ENCODE measurements at places on chromosomes 7 and 10.

DNA sequence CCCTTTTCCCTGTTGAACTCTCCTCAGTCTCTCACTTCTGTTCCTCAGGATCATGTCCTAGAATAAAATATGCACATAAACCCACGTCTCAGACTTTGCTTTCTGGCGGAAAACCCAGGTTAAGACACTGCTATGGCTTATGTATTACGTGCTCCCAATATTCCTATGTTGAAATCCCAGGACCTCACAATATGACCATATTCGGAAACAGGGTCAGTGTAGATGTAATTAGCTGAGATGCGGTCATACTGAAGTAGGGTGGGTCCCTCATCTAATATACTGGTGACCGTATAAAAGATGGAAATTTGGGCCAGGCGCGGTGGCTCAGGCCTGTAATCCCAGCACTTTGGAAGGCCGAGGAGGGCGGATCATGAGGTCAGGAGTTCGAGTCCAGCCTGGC is 59.9 kb downstream of the KIAA1549 start:
- no peak for DNase-seq

- DNase-seq, result no peak
Observed at GRCh38 chr10:63537536-63537935, 16.3 kb downstream of the REEP3 start.

DNA sequence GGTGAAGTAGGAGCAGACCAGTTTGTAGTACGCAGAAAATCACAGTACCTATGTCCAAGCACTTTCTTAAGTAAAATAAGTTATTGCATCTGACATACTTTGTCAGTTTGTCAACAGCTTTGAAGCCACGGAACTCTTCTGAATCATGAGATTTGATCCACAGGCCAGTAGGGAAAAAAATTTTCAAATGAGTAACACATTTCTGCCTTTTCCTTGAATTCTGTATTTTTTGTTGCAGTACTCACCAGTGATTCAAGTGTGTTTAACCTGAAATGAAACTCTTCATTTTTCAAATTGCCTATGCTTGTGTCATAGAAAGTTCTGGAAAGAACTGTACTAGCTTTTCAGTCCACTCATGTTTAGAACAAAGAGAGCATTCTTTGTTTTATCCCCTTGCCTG is 337.7 kb downstream of the GATA3 start:
- no peak for DNase-seq

- DNase-seq, result no peak
Observed at GRCh38 chr10:121911421-121911697, 16.5 kb downstream of the ATE1 start.

GRCh38 chr7:139744768-139745677 is 32.8 kb downstream of the HIPK2 start:
- no peak for DNase-seq

- no peak for DNase-seq
Observed at GRCh38 chr7:47571331-47572093, 10.4 kb downstream of the TNS3 start.

DNA sequence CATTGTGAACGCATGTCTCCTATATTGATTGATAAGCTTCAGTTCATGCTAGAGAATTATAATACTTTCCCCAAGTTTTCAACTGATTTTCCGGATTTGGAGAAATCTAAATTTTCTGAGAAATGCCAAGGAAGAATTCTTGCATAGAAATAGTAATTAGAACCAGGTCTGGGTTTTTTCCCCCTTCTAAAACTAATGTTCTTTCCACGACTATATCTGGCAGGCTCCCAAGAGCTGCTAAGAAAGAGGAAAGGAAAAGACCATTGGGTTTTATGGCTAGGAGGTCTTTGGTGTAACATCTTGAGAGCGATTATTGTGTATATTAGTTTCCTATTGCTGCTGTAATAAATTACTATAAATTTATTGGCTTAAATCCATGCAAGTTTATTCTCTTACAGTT is 71.8 kb upstream of the CACNB2 start:
- DNase-seq, result no peak

- no peak for DNase-seq
Observed at GRCh38 chr10:52668024-52668423, 104.6 kb downstream of the MBL2 start.

- no peak for DNase-seq
Observed at GRCh38 chr10:71795248-71795647, 21.9 kb upstream of the VSIR start.

- DNase-seq, result no peak
Observed at GRCh38 chr10:3126741-3127346, 45.7 kb downstream of the PITRM1 start.

DNA sequence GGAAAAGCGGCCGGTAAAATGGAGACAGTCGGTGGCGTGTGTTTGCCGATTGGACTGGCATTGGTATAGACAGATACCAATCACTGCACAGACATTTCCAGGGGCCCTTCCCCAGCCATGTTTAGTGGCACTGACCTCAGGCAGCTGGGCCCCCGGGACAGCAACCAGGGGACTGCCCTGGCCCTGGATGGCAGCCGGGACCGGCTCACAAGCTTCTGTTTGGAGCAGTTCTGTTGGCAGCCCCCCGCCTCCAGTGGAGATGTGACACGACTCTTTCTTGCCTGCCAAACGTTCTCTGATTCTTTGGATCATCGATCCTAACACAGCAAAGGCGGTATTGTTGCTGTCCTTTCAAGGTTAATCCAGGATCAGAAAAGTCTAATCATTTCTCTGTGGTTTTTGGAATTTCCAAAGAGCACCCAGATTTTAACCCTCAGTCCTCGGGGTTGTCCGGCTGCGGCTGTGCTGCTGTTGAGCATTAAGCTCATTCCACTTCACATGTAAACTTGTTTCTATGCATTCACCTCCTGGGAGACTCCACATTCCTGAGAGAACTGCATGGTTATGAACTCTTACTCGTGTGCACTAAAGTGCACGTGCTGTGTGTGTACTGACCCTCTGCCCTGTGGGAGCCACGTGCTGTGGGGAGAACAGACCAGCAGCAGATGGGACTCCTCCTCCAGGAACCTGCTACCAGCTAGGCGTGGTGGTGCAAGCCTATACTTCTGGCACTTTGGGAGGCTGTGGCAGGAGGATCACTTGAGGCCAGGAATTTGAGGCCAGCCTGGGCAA is 46.0 kb downstream of the FOXK1 start:
- no peak for DNase-seq

GRCh38 chr10:25107756-25108155 is 67.0 kb upstream of the GPR158 start:
- DNase-seq, result no peak

GRCh38 chr7:128117691-128118090 is 86.5 kb upstream of the LRRC4 start:
- no peak for DNase-seq

DNA sequence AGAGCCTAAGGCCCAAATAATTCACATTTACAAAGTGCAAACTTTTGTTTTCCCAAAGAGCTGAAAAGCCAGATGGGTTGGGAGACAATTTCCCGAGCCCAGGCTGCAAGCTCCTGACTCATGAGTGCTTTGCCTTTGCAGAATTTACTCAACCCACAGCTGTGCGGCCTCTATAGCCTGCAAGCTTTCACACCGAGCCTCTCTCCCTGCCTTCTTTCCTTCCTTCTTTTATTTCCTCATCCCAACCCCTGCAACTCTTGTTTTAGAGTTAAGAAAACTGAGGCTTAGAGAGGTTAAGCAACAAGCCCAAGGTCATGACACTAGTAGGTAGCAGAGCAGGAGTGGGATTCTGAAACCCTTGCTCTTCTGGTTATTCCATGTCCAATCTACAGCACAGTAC is 203.0 kb upstream of the GPR26 start:
- DNase-seq, result no peak

DNA sequence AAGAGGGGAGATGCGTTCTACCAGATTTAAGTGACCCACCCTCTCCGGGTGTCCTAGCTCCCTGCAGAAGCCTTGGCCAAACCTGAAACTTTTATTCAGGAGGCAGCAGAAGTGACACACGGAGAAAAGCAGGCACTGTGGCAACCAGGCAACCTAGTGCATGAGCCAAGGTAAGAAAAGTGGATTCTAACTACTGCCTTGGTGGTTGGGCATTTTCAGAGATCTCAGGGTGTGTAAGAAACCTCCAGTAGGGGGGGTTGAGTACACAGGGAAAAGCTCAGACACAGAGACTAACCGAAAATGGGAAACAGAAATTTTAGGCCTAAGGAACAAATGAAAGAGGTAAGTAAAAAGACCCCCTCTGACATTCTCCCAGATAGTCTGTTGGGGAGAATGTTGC is 645.7 kb downstream of the ANKRD7 start:
- DNase-seq, result no peak

DNA sequence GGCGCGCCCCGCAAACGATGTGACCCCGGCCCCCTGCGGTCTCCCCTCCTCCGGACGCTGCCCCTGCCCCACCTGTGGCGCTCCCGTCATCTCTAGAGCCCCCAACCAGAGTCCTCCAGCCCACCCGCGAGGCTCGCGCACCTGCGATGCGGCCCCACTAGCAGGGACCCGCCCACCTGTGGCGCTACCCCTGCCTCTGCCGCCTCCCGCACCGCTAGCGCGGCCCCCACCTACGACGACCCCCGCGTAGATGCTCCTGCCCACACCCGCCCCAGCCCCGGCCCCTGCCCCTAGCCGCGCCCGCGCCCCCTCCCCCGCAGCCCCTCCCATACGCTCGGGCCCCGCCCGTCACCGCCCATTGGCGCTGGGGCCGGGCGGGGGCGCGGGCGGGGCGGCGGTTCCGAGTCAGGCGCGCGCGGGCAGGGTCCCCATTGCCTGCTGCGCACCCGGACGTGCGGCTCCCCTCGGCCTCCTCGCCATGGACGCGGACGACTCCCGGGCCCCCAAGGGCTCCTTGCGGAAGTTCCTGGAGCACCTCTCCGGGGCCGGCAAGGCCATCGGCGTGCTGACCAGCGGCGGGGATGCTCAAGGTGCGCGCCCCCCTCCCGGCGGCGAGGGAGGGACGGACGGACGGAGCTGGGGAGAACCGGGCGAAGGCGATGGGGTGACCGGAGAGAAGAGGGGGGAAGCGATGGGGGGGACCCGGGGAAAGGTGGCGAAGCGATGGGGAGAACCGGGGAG is at the start of gene PFKP:
PFKP (plus strand) TSS at position 431 of the 741 bp plus-strand sequence; CDS start at position 479, 48 bp downstream.
- DNase-seq, result peak; percentile 56
